Mucosa of descending colon (tissue), 3 donors: ENCODE measurements at places on chromosomes 3 and 15. TPM values are rescaled to one million over a fixed set of nuclear protein-coding genes. Genes with fewer than 3 reads are reported as not detected.

DNA sequence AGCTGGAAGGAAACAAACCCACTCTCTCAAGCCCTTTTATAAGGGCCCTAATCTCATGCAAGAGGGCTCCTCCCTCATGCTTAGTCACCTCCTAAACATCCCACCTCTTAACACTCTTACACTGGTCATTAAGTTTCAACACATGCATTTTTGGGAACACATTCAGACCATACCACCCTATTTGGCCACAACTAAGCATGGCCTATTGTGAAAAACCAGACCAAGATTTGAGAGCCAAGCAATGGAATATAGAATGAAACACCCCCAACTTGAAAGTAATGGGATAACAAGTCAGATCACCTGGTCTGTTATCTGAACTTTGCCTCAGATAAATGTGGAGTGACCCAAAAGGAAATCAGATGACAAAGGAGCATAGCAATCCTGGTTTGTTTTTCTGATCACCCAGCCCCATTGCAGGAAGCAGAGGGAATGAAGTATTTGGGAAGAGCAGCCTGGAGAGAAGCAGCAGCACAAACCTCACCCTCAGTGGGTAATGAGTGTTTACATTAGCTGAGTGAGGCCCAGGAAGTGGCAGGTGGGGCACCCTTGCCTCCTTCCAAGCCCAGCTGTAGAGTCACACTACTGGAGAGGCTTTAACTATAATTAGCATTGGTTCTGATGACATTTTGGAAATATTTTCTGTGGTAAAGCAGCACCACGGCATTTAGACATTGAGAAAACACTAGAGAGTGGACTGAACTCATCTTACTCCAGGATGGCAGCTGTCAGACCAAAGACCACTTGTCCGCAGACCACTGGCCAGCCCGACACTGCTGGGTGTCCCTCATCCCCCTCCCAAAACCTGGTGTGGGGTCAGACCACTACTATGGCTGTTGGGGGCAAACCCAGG is 48.8 kb upstream of the PRTG start:
- DNase-seq, result no peak

DNA sequence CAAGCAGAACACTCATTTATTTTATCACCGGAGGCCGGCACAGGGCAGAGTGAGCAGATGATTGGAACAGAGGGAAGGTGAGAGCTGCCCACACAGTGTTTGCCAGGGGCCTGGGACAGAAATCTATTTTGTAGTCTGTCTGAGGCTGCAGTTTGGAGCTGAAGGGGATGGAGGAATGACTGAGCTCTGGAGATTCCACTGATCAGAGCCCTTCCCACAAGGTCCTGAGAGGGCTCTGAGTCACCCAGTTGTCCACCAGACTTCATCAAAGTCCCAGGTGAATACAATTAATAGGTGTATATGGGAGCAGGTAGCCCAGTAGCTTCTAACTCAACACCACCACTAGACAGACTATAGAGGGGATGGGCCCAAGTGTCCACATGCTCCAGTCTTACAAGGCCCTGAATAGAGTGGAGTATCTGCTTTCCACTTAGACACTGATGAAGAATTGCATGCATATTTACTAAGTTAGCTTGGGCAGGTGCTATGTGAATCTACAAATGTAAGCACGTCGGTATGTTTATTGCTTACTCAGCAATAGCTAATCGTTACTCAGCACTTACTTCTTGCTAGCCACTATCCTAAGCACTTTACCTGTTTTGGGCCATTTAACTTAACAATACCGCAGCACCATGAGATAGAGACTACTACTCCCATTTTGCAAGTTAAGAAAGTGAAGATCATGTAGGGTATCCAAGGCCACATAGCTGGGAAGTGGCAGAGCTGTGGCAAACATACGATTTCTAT is 2.7 kb upstream of the STARD5 start:
- no peak for DNase-seq

- DNase-seq, result no peak
Observed at GRCh38 chr3:154900816-154901215, 179.3 kb upstream of the MME start.

The SUCNR1 gene
- total RNA-seq, result 0.41 TPM
